ENCODE measurements at places on chromosomes 4 and X.

DNA sequence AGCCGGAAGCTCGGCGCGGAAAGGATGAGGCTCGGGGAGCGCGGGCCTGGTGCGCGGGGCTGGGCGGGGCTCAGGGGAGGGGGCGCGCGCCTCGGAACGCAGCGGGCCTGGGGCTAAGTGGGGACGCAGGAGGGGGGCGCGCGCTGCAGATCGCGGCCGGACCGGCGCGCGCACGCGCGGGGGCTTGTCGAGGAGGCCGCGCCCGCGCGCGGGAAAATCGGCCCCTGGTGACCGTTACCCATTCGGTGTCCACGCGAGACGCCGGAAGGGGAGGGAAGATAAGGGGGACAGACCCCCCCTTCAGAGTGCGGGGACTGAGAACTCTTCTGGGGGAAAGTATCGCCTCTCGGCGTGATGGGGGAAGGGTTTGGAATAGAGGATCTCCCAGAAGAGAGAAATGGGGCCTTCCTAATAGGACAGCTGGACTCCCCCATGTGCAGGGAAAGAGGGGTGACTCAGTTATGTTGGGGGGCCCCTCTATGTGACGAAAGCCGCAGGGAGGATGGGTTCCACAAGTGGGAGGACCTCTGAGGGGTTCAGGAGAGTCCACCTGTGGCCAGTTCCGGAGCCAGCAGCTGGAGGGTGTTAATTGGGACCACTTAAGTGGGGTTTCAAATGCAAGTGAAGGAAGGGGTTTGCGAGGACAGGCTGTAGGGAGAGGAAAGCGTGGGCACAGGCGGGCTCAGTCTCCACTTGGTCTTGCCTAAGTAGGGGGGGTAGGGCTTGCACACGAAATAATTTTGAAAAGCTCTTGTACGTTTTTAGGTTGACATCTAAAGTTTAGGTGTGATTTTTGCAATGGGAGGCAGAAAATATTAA lies 584 bp downstream of the SUV39H1 start:
- DNase-seq: no peak

GRCh38 chr4:54493862-54494261 lies 163.9 kb upstream of the KIT start:
- no peak for DNase-seq

DNA sequence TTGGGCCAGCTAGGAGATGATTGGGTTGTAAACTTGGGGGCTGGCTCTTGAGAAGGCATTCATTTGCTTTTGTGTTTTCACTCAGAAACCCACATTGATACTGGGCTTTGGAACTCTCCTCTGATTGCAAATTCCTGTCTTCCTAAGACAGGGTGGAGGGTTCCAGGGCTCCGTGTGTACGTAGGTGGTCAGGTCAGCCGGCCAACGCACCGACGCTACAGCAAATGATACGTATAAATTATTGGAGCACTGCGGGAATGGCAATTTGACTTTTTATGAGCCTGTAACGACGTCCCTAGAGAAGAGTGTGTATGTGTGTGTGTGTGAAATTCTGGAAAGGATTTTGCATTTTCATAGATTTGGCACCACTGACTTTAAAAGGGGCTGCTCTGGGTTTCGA lies 236.9 kb downstream of the SHOX start:
- DNase-seq: no peak

- no peak for DNase-seq
Measured at GRCh38 chr4:42732776-42733175, 75.9 kb upstream of the ATP8A1 start.

DNA sequence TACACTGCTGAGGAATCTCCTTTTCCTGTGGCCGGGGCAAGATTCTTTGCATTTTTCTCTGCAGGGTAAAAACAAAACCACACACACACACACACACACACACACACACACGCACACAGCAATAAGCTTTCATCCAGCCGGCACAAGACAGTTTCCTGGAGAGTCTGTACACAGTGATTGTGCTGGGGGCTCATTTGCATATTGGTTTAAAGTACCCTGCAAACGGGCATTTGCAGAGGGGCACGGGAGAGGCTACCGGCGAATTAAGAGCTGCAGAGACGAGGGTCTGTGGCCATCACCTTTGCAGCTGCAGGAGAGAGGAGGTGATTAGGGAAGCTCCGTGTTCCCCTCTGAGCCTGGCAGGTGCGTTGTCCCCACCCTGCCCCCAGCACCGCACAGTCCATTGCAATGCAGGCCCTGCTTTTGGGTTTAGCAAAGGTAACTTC lies 219.9 kb downstream of the SHOX start:
- DNase-seq: no peak

DNA sequence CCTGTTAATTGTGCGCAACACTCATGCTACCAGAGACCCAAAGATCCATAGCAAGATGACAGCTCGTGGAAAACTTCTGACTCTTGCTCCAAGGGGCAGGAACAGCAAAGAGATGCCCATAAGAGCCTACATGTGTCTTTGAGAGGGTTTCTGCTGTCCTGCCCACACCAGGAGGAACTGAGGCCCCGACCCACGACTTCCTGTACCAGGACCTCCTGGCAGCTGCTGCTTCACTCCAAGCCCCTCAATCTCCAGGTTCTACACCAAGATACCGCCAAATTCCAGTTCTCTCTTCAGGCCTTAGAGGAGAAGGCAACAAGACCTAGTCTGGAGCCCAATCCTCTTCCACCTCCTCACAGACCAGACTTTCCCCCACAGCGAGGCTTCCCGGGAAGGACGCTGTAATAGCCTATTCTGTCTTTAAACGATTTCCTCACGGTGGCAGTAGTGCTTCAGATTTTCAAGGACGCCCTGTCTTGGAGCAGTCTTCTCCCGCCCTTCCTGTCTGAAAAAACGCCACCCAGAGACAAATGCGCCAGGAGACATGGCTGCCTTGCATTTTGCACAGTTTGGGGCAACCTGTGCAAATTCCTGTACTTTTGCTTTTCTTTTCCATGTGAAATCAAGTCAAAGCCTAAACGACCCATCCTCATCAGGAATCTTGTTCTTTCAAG lies 230.2 kb upstream of the STK26 start:
- peak; percentile 83 for DNase-seq

DNA sequence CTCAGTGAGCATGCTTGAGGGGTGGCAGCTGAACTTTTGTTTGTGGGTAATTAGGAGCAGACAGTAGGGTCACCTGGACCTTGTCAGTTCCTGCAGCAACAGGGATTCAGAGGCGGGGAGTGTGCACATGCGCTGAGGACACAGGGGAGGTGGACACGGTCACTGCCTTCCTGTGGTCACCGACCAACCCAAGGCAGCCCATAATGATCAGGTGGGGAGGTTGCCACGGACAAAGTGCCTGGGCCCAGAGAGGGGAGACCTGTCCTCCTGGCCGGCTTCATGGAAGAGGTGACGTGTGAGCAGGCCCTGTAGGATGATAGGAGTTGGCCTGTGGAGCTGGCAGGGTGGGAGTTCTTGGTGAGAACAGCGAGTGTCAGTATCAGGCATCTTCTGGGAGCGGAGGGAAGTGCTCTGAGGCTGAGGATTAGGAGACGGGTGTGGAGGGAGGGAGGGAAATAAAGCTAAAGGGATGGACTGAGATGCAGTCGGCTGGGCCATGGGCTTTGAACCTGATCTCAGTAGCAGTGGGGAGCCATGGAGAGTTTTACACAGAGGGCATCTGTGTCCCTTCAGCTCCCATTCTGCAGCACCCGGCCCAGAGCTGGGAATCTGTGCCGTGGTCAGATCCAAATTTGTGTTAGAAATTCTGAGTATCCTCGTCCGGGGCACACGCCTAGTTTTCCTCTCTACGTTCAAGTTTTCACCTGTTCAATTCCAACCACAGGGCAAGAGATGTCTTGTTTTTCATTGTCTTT lies 100.0 kb downstream of the PSAPL1 start:
- DNase-seq: no peak

DNA sequence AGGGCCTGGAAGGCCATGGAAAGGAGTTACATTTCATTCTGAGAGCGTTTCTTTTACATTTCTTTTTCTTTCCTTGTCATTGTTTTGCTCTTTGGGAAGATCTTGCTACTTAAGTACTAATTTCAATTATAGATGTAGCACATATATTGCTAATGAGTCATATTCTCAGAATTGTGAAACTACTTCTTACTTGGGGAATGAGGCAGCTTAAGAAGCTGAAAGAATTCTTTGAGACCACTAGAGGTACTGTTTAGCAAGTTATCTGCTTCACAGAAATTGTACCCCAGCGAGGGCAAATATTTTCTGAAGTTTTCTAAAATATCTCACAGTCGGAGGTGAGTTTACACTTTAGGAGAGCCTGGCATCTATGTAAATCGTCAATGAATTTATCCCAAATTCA lies 100.6 kb downstream of the AFF2 start:
- no peak for DNase-seq
